ENCODE measurements at places on chromosomes 16 and 17.

GRCh38 chr16:27302126-27302525 lies 11.6 kb upstream of the IL4R start:
- DNase-seq, result no peak

DNA sequence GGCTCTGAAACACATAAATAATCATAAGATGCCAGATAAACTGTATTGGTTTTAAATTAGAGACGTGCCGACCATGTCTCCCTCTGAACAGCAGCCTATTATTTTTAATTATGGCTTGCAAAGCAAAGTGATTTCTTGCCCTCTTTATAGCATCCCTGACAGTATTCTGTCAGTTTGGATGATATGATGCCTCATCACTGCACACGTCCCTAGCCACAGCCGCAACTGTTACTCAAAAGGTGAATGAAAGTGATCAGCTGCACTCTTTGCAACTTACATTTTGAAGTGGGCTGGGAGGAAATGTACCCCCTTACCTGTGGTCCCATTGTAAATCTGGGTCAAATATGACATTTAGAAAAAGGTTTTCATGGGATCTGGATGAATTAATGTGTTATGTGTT lies 389.9 kb downstream of the MAF start:
- DNase-seq, result no peak

DNA sequence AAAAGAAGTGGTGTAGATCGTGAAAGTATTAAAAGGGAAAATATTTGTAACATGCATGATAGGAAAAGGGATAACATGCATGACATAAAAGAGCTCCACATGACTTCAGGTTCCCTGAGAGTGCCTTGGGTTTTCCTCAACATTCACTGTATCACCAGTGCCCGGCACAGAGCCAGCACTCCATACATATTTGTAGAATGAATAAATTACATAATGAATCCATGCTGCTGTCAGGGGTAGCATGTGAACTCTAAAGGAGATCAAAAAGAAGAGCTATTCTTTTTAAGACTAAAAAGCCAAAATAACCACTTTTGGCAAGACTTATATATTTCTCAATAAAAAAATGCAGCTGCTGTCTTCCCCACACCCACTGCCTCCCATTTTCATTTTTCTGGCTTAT lies 2.7 kb upstream of the ZNF594 start:
- no peak for DNase-seq

GRCh38 chr17:50355701-50356341 lies 9.9 kb downstream of the XYLT2 start:
- no peak for DNase-seq

DNA sequence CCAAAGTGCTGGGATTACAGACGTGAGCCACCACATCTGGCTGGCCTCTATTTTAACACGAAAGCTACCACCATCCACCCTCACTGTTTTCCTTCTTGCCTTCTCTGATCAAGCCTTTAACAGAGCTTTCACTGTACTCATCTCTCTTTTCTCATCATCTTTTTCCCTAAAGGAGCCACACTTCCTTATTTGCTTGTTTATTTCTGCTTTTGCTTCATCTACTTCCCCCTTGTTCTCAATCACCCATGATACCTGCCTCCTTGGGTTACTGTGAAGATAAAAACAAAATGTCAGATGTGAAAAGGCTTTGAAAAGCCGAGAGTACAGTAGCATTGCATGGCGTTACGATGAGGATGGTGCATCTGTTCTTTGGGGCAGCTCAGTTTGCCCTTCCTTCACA lies 79.9 kb downstream of the ZNF18 start:
- no peak for DNase-seq

Measured in activated gamma-delta T cell treated with Interleukin-2 at 50 U/mL for 16 hours (primary cell).